Left lung (tissue), 14 donors: ENCODE measurements at places on chromosomes 2 and 18.

DNA sequence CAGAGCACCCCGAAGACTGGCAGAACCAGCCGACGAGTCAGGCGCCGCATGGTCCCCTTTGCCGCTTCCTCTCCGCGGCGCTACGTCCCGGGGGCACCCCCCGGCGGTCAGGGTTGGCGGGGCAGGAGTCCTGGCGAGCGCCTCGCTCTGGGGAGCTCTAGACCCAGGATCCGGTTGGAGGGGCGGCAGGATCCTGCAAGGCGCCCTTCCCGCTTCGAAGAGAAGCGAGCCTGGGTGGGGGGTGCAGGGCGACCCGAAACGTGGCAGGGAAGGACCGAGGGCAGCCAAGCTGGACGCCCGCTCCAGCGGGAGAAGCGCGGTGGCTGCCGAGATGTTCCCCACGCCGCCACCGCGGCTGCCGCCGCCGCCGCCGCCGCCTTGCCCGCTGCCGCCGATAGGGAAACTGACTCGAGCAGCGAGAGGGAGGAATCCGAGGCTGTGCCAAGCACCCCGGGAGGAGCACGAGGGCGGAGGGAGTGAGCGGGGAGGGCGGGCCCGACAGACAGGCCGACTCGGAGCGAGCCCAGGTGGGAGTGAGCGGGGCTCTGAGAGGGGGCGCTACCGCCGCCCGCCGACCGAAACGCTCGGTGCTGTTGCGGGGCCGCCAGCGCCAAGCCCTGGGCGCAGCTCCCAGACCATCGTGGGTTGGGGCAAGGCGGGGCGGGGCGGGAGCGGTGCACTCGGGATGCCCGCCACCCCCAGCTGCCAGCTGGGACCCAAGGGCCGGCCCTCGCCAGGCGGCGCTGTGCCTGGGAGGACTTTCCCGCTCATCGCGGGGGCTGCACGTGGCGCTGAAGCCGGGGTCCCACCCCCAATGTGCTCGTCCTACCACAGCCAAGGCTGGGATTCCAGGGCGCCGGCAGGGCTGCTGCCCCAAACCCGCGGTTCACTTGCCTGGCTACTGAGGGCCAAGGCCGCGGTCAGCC lies at the start of gene GALNT14:
TSS of gene GALNT14 (minus strand) at position 404 of the 926 bp plus-strand sequence. CDS start at position 50, 354 bp downstream.
- H3K27ac ChIP-seq, result no peak within 1 kb of the TSS
- peaks cover 7% of the 10 kb centered on the region for H3K4me1 ChIP-seq
- H3K27me3 ChIP-seq, result peaks cover 34% of the 10 kb centered on the region

DNA sequence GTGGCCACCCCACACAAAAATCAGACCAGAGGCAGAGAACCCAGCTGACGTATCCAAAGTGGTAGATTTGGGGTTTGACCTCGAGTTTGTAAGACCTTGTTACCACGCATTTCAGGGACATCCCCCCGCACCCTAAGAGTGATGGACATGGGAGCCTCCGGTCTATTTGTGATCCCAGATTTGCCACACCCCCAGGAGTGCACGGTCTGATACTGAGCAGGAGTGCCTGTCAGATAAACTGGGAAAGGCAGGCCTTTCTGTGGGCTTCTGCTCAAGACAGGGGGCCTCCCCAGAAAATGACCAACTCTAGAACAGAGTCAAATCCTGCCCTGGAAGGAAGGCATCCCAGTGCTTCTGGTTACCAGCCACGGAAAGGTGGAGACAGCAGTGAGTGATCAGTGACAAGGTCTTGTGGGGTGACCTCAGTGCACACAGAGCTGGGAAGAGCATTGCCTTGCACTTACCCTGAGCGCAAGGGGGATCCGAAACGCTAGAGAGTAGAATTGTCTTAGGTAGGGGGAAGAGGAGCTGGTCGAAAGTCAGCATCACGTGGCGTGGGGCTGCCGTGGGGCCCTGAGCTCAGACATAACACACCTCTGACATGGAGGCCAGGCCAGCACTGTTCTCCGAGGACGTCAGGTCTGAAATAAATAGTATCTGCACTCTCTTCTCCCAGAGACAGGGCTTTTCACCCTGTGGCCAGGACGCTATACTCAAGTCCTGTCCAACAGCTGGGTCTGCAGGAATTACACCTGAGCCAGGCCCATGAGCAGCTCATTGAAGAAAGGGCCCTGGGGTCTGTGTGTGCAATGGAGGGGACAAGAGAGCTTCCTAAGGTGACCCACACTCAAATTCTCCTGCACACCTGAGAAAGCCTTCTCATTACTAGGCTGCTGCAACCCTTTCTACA lies 242.4 kb upstream of the SALL3 start:
- no peak for DNase-seq
- no peak overlapping the region for H3K27ac ChIP-seq
- no peak overlapping the region for H3K4me3 ChIP-seq
- no peaks in the 10 kb centered on the region for H3K4me1 ChIP-seq

GRCh38 chr2:18588049-18588448 lies 1.3 kb downstream of the NT5C1B start:
- no peak for DNase-seq
- no peaks in the 10 kb centered on the region for H3K4me1 ChIP-seq
- H3K27me3 ChIP-seq, result no peaks in the 10 kb centered on the region

GRCh38 chr18:62505669-62506494 lies 16.9 kb upstream of the ZCCHC2 start:
- peak overlapping the region; percentile 71 for H3K27ac ChIP-seq
- DNase-seq, result no peak
- no peaks in the 10 kb centered on the region for H3K36me3 ChIP-seq
- H3K27me3 ChIP-seq, result no peaks in the 10 kb centered on the region
- peak overlapping the region; percentile 8 for H3K4me3 ChIP-seq
